ENCODE measurements at places on chromosomes 7 and 10.

GRCh38 chr7:81162771-81163525 is 244.1 kb upstream of the SEMA3C start:
- no peak for DNase-seq

DNA sequence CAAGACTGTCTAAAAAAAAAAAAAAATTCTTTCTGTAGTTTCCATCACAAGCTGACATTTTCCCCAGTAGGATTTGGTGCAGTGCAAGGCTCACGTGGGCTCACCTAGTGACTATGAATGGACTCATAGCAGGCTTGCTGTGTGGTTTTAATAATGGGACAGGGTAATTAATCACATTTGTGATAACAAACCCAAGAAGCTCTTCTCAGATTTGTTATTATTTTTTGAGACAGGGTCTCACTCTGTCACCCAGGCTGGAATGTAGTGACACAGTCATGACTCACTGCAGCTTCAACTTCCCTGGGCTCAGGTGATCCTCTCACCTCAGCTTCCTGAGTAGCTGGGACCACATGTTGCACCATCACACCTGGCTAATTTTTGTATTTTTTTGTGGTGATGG is 40.0 kb downstream of the NACAD start:
- no peak for DNase-seq

DNA sequence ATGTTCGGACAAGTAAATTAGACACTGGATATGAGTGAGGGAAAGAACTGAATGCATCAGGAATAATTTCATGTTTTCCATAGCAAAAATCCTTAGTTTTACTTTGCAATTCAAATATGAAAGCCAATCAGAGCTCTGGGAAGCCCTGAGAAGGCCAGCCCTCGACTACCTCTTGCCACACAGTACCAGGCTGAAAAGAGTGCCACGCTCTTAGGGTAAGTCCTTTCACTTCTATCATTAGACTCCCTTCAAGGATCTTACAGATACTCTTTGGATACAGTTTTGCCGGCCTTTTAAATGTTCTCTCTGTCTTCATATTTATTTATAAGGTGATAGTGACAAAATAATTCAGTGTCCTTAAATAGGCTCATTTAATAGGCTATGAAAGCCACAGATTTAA is 1.9 kb downstream of the COBL start:
- no peak for DNase-seq

- DNase-seq = no peak
These were observed 101.9 kb downstream of the ELMO1 start for GRCh38 chr7:37346761-37347160.

DNA sequence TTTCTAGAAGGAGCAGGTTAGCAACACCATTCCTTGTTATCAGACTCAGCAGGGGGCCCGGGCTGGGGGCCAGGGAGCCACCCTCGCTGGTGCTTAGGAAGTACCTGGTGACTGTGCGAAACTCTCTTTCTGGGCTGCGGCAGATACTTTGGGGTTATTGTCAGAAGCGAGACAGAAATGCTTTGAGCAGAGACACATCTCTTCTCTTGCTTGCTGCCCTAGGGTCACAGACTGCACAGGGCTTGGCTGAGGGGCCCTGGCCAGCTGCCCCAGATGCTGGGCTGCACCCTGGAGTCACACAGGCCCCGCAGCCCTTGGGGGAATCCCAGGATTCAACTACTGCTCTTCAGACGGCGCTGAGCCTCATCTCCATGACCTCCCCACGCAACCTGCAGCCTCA is 91.9 kb downstream of the WDFY4 start:
- no peak for DNase-seq

- no peak for DNase-seq
These were observed 3.3 kb downstream of the NUDT13 start for GRCh38 chr10:73113551-73113950.

DNA sequence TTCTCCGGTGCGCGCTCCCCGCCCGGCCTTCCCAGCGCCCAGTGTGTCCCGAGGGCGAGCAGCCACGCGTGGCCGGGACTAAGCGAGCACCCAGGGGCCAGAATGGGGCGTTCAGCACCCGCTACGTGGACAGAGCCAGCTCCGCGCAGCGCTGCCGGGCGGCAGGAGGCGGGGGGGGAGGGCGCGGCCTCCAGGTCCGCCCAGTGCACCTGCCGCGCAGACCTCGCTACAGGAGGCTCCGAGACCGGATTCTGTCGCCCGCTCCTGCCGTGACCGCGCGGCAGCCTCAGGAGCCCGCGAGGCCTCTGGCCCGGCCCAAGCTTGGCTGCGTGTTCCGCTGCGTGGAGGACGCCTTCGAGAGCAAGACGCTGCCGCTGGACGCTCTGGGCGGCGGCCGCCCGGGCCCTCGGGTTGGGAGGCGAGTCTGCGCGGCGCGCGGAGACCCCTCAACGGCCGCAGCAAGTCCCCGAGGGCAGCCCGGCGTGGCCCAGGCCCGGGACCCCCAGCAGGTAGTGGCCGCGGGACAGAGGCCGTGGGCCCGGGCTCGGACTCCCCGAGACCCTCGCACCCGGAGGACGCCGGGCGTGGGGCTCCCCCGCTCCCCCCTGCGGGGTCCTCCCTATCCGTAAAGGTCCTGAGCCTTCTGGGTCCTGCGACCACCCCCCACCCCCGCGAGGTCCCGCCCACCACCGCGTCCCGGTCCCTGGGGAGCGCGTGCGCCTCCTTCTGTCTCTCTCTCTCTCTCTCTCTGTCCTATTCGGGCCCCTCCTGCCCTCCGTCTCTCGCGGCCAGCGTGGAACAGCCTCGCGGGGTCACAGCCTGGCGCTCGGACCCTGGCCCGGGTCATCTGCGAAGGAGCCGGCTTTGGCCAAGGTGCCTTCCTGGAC is 904 bp upstream of the DPYSL4 start:
- no peak for DNase-seq

- no peak for DNase-seq
These were observed 13.7 kb downstream of the COPG2 start for GRCh38 chr7:130654850-130655249.

DNA sequence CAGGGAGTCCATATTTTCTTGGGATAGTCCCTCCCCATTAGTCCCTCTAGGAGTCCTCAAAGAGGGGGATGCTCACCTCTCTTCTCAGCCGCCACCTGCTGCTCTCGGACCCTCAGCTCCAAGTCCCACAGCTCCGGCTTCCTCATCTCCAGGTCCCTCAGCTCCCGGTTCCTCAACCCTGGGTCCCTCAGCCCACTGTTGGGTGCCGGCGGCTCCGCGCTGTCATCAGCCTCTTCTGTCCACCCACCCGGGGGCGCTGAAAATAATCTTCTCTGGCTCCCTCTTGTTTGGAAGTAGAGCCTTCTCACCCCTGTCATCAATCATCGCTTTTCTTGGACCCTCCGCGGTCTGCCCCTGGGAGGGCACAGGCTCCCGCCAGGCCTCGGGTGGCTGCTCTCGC is 13.3 kb upstream of the CNNM1 start:
- no peak for DNase-seq

GRCh38 chr10:86815640-86816039 is 59.2 kb downstream of the BMPR1A start:
- DNase-seq = no peak

GRCh38 chr10:16689227-16689626 is 128.0 kb downstream of the RSU1 start:
- no peak for DNase-seq

DNA sequence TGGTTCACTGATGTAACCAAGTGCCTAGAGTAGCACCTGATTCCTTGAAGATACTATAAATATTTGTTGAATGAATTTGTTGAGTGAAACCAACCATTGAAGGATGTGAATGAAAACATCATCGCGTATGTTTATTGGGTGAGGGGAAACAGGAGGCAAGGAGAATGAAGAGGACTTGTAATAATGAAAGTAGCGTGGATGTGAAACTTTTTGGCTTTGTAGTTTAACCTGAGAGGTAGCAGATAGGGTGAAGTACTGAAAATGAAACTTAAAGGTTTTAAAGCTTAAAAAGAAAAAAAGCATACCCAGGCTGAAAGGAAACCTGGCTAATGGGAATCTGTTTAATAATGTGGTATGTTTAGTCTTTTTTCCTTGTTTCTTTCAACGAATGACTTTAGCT is 5.2 kb downstream of the CCNY start:
- DNase-seq = no peak

DNA sequence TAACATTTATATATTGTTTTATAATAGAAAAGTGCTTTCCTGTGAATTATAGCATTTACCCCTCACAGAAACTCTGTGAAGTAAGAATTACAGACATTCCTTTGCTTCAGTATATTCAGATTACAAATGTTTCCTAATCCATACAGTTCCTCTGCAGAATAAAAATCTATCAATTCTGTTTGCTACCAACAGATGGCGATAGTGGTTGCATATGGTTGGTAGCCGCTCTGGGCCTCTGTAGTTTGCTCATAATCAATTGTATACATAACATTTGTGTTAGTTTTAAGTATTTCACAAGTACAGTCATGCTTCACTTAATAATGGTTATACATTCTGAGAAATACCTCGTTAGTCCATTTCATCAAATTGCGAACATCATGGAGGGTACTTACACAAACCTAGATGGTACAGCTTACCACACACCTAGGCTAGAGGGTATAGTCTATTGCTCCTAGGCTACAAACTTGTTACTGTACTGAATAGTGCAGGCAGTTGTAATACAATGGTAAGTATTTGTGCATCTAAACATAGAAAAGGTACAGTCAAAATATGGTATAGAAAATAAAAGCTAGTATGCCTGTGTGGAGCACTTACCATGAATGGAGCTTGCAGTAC is 94.4 kb upstream of the STEAP4 start:
- DNase-seq = no peak

- no peak for DNase-seq
These were observed 823.1 kb downstream of the CCSER2 start for GRCh38 chr10:85151506-85151905.

GRCh38 chr10:11612021-11613001 is 861 bp upstream of the USP6NL start:
- no peak for DNase-seq

DNA sequence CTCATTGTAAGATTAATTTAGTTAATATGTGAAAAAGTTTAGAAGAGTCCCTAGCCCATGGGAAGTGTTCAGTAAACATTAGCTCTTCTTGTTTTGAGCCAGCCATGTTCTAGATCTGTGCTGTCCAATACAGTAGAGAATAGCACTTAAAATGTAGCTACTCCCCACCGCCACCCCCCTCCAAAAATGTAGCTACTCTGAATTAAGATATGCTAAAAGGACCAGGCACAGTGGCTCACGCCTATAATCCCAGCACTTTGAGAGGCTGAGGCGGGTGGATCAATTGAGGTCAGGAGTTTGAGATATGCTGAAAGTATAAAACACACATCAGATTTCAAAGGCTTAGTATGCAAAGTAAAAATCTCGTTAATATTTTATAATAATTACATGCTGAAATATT is 47.3 kb upstream of the MXI1 start:
- no peak for DNase-seq

- no peak for DNase-seq
These were observed 308.9 kb downstream of the GRID1 start for GRCh38 chr10:86057708-86058107.

DNA sequence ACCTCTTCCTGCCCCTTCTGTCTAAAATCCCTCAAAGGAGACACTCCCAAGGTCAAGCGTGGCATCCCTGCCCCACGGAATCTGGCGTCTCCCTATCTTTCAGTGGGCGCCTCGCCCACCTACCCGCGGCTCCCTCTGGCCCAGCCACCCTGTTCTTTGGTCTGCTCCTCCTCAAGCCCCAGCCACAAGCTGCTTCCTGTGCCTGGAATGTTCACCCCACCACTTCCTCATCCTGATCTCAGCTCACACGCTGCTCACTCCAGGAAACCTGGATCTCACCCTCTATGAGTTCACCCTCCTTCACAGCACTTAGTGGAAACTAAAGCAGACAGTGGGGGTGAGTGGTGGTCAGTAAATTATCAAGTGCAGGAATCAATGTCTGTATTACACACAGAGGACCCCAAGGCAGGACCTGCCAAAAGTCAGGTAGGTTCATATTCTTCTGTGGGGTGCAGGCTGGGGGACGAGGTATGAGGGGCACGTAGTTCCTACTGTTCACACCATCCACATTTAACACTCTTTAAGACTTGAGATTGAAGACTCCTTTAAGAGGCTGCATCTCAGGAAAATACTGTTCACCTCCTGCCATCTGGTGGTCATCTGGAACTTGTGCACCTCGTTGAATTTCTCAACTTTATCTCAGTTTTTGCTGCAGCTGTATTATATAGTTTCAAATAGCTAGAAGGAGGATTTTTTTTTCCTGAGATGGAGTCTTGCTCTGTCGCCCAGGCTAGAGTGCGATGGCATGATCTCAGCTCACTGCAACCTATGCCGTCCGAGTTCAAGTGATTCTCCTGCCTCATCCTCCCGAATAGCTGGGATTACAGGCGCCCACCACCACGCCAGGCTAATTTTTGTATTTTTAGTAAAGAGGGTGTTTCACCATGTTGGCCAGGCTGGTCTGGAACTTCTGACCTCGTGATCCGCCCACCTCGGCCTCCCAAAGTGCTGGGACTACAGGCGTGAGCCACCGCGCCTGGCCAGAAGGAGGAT is 166.6 kb downstream of the ARHGAP21 start:
- peak; percentile 46 for DNase-seq

GRCh38 chr7:92884218-92884617 is 47.8 kb upstream of the CDK6 start:
- no peak for DNase-seq

- no peak for DNase-seq
These were observed 201.0 kb upstream of the IMMP2L start for GRCh38 chr7:111763221-111763801.

- DNase-seq = no peak
These were observed 23.1 kb downstream of the SP4 start for GRCh38 chr7:21450941-21451340.

GRCh38 chr10:16182688-16183087 is 254.1 kb upstream of the PTER start:
- no peak for DNase-seq

DNA sequence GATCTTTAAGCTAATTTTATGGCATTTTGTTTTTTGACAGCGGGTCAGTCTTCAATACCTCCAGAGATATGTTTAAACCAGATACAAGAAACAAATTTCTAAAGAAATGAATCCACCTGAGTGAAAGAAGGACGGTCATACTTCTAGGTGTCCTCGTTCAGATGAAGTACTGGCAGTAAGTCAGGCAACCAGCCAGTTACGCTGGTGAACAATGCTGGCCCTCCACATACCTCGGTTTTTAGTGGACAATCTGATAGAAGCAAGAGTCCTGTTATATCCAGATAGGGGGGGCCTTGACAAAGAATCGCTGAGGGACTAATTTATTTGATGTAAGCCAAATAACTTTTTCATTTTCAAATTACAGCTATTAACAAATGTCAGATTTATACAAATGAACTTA is 266.4 kb upstream of the KLF14 start:
- DNase-seq = no peak

DNA sequence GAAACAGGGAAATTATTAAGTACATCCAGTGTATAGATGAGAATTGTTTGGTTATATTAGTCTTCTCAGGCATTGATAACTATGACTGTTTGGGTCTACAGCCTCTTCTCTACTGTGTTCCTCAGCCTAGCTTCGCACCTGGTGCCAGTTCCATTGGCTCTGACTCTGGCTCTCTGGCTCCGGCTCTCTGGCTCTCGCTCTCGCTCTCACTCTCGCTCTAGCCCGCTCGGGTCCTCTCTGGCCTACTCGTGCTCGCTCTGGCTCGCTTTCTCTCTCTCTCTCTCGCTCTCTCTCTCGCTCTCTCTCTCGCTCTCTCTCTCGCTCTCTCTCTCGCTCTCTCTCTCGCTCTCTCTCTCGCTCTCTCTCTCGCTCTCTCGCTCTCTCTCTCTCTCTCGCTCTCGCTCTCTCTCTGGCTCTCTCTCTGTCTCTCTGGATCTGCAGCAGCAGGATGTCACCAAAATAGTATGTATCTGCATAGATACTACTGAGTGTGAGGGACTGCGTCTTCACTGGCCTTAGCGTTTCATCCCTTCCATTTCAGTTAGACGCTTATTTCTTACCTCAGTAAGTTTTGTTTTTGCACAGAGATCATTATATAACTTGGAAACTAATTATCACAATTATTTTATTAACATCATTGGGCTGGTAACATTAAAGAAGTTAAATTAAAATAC is 6.5 kb upstream of the SSBP1 start:
- DNase-seq = no peak

Measured in non-pigmented ciliary epithelial cell (primary cell).